Stimulated activated CD4-positive, alpha-beta T cell treated with anti-CD3 and anti-CD28 coated beads, TNF-alpha, amount 100 ng/mL, for 1 hour (primary cell): ENCODE measurements at places on chromosomes 12 and 14.

- no peak for DNase-seq
Measured at GRCh38 chr12:60704171-60704914, 1108.5 kb downstream of the SLC16A7 start.

DNA sequence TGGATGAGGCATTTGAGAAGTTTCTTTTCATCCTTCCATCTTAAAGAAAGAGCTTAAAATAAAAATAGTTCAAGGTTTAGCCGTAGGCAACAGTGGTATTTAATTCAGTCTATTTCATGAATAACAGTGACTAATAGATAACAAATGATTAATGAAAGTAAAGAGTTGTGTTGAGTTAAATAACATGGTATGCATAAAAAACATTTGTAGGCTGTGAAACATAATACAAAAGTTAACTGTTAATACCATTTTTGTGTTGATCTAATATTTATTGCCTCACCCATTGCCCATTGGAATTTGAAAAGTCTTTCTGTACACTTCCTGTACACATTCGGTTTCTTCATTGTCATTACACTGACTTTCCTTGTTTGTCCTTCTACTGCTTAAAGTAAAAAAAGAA is 108.6 kb upstream of the PDE3A start:
- DNase-seq = no peak

DNA sequence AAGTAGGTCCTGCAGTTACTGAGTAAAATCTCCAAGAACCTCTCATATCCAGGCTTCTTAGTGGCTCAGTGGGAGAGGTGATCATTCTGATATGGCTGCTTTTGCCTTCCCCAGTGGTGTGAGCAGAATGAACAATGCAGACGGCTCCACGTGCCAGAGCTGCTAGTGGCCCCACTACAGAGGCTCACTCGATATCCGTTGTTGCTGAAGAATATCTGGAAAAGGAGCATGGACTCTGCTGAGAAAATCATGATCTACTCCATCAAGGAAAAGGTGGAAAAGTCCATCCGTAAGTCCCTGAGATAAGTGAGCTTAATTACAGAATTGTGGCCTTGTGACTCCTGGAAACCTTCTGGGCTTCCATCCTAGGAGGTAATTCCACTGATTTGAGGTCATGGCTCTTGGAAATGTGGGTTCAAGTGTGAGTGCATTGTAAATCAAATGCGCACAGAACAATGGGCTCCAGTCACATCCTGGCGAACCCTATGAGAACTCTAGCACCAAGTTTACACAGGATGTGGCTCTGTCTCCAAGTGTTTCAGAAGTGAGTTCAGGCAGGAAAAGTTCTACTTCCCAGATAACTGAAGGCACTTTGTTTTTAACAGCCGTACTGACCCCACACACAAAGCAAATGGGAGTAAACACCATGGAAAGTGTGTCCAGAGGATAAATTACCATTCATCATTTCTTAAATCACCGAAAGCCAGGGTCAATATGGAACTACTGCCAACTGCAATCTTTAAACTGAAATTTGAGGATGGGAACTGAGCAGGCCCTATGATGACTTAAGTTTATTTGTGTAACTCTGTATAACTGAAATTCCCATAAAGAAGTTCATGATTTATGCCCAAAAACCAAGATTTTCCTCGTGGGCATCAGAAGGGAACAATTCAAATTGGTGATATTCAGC is 51.4 kb downstream of the PLEKHG7 start:
- DNase-seq = no peak

DNA sequence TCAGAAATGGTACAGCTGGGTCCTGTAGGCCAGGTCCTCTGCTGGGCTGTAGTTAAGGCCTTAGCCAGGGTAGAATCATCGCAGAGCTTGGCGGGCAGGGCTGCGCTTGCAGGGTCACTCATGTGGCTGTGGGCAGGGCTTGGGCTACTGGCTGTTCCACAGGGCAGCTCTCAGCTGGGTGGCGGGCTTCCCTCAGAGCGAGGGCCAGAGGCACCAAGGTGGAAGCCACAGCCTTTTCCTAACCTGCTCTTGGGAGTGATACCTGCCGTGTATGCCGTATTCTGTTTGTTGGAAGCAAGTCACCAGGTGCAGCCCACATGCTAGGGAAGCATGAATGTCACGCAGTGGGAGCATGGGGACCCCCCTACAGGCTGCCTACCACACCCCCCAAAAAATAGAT is 69.8 kb upstream of the RIN3 start:
- no peak for DNase-seq

- DNase-seq = no peak
Measured at GRCh38 chr12:25794571-25794970, 163.9 kb upstream of the RASSF8 start.

DNA sequence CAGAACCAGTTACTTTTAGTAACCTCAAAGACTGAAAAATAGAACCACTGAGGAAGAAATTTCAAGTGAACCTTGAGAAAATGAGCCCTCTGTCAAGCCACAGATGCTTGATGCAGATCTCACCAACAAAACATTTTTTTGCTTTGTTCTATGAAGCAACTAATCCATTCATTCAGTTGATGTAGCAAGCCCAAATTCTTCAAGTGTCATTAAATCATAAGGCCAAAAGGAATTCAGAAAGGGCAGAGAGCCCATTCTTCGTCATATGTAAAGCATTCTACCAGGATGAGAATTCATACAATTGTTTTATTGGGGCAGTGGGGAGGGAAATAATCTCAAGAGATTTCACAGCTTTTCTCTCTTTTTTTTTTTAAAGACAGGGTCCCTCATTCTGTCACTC is 218.0 kb upstream of the RGS6 start:
- DNase-seq = no peak

DNA sequence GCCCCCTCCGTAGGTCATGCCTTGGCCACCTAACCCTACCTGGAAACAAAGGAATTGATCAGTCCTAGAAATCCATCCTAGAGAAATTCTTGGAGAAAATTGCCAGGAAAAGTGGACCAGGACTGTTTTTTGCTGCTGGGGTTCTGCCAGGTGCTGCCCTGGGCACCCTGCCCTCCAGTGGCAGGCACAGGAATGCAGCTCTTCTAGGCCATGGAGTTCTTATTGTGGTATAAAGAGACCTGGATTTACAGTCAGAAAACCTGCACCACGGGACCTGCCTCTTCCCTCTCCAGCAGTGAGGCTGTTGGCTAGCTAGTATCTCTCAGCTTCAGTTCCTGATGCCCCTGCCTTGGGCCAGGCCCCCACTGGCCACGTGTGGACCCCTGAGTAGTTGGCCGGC is 59.7 kb downstream of the SLC24A4 start:
- DNase-seq = no peak

DNA sequence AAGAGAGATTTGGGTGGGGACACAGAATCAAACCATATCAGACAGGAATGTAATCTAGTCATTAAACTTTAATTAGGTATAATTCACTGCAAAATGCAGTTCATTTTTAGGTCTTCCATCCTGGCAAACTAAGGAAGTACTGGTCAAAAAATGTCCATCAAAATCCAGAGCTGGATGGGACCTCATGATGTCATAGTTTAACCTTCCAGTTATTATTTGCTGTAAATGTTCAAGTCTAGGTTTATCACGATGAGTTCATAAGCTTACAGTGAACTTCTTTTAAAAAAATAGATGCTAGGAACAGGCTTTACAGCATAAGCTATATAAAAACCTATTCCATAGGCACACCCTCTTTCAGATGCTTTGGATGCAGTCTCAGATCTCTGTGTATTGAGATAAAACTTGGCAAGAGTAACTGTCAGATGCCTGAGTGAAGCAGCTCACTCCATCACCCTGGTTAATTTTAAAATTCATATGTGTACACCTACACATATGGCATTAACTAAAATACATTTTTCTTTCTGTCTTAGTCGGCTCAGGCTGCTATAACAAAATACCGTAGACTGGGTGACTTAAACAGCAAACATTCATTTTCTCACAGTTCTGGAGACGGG is 7.9 kb downstream of the SSPN start:
- no peak for DNase-seq
